Amniotic epithelial cell (primary cell): ENCODE measurements at places on chromosomes 2 and 18.

GRCh38 chr2:48183991-48184390 is 277.7 kb upstream of the FBXO11 start:
- DNase-seq, result no peak

DNA sequence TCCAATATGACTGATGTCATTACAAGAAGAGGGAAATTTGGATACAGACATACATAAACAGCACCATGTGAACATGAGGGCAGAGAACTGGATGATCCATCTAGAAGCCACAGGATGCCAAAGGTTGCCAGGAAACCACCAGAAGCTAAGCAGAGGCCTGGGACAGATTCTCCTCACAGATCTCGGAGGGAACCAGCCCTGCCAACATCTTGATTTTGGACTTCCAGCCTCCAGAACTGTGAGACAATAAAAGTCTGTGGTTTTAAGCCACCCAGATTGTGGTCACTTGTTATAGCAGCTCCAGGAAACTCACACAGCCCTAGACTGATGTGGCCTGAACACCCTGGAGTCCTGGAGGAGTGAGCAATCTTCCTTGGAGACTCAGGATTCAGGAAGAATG is 351.6 kb downstream of the EIPR1 start:
- DNase-seq, result no peak

DNA sequence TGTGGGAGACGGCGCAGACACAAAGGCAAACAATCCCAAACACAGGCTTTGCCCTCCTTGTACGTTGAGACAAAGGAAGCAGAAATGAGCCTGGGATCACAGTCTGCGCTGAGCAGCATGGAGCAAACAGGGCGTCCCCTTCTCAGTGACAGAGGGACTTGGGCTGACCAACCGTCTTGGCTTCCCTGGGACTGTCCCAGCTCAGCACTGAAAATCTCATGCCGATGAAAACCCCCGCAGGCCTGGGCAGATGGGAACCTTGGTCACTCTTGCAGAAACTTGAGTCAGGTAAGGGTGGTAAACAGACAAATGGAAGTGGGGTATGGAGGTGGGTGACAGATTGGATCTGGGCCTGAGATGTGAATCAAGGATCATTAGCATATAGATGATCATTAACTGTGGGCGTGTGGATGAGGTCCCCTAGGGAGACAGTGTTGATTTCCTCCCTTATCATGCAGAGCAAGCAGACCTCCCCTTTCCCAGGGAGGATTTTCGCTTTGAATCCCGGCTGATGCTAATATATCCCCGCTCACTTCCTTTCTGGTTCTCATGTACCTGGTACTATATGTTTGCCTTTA is 19.1 kb upstream of the SH3BP4 start:
- DNase-seq, result no peak

- DNase-seq, result no peak
Measured at GRCh38 chr2:65599693-65600092, 167.3 kb upstream of the SPRED2 start.

- DNase-seq, result no peak
Measured at GRCh38 chr2:150484461-150485021, 2.9 kb downstream of the RND3 start.

DNA sequence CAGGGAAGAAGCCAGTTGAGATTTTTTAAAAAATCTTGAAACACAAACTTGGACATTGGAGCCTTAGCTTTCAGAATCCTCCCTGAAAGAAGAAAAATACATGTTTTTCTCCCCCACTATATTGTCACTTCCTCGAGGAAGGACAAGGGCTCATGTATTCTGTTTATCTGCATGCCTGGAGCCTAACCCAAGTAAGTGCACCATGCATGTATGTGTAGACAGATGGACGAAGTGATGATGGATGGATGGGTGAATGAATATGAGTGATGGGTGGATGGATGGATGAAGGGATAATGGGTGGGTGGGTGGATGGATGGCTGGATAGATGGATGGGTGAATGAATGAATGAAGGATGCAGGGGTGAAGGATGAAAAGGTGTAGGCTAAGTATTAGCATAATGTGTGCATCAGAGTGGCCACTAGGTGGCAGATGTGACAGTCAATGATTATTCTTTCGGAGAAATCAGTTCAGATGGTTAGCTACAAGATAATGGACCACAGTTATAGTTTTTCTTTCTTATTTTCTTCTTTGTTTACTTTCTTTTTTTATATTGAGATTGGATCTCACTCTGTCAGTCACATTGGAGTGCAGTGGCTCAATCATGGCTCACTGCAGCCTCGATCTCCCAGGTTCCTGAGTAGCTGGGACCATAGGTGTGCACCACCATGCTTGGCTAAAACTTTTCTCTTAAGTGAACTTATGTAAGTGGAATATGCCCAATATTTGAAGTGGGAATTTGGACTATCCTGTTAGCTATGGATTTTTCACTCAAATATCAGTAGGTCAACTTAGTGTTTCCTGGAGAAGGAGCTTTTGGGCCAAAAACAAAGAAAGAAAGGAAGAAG is 18.5 kb upstream of the CCDC93 start:
- DNase-seq, result peak; percentile 27

- peak; percentile 37 for DNase-seq
Measured at GRCh38 chr2:178152033-178152432, 39.8 kb downstream of the RBM45 start.

GRCh38 chr2:59806486-59806885 is 747.0 kb downstream of the BCL11A start:
- no peak for DNase-seq

- DNase-seq, result peak; percentile 51
Measured at GRCh38 chr2:121128741-121129659, 156.0 kb downstream of the TFCP2L1 start.

- no peak for DNase-seq
Measured at GRCh38 chr2:18980104-18980785, 378.2 kb downstream of the OSR1 start.

- DNase-seq, result no peak
Measured at GRCh38 chr2:179646862-179647587, 214.4 kb downstream of the ZNF385B start.

DNA sequence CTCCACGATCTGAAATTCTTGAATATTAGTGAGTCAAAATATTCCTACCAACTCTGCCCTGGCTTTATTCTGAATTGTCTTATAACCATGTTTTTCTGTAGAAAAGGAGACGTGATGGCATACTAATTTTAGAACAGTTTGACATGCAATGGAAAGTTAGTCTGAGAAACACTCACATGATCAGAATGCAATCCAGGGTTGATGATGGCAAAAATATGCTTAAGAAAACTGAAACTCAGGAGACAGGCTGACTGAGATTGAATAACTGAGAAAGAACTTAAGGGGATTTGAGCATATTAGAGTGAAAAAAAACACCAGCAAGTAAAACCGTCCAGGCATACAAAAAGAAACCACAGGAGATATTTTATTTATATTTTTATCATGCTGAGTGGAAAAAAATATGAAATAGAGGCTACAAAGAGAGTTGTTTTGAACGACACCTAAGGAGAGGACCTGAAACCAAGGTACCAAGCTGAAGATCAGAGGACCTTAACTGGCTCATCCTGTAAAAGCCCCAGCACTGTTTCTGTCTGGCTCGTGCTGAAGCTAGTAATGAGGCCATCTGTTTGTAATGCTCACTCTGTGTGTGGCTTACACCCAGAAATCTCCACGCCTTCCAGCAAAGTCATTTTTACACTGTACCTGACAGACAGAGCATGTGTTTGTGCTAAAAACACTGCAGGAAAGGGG is 437.2 kb upstream of the PKDCC start:
- no peak for DNase-seq
